CD14-positive monocyte (primary cell): ENCODE measurements at places on chromosomes 3 and 15. TPM values are rescaled to one million over a fixed set of nuclear protein-coding genes. Genes with fewer than 3 reads are reported as not detected.

DNA sequence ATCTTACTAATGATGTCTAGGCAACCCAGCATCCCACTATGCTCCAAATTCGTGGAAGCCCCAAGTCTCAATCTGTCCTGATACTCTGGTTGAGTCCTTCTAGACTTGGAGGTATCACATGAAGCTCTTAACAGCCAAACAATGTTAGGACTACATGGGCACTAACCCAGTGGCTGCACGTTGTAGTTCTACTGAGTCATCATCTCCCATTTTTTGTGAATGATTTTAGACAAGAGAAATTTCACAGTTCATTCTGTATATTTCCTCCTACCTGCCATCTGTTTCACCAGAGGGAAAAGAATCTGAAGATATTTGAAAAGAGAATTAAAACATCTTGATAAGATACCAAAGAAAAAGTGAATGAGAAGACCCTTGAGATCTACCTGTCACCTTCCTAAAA is 9.8 kb upstream of the WWTR1 start:
- no peak overlapping the region for H3K4me3 ChIP-seq
- H3K4me1 ChIP-seq, result no peaks in the 10 kb centered on the region
- no peak overlapping the region for H3K27ac ChIP-seq

GRCh38 chr3:9399746-9400145 is 2.3 kb downstream of the SETD5 start:
- DNase-seq, result no peak
- H3K27me3 ChIP-seq, result no peaks in the 10 kb centered on the region
- peaks cover 27% of the 10 kb centered on the region for H3K4me1 ChIP-seq
- H3K27ac ChIP-seq, result peak overlapping the region; percentile 99

GRCh38 chr3:81440661-81441060 is 320.8 kb downstream of the GBE1 start:
- no peak overlapping the region for H3K27ac ChIP-seq
- H3K27me3 ChIP-seq, result no peaks in the 10 kb centered on the region
- no peaks in the 10 kb centered on the region for H3K4me1 ChIP-seq
- no peak for DNase-seq

DNA sequence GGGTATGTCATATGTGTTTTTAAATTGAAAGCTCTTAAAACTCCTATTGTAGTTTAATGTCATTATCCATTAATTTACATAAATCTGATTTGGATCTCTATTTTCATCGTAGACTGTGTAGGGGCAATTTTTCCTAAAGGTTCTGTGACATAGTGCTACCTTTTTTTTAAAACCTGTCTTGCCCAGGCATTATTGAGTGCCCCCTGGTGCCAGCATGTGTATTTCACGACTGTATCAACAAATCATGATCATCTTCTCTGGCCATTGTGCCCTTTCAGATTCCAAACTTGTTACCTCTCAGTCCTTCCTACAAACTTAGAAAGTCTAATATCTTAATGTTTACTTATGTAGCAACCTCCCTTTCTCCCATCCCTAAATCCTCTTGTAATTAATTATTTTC is 97.2 kb upstream of the FLNB start:
- H3K4me3 ChIP-seq, result no peak overlapping the region
- H3K36me3 ChIP-seq, result peaks cover 87% of the 10 kb centered on the region
- DNase-seq, result no peak
- H3K27ac ChIP-seq, result no peak overlapping the region
- H3K27me3 ChIP-seq, result no peaks in the 10 kb centered on the region

- DNase-seq, result no peak
- H3K27me3 ChIP-seq, result no peaks in the 10 kb centered on the region
- H3K4me3 ChIP-seq, result no peak overlapping the region
- H3K27ac ChIP-seq, result no peak overlapping the region
Observed at GRCh38 chr15:99365242-99365641, 114.0 kb downstream of the LRRC28 start.

GRCh38 chr3:98778852-98779413 is 15.8 kb downstream of the ST3GAL6 start:
- H3K27ac ChIP-seq, result peak overlapping the region; percentile 94
- H3K4me1 ChIP-seq, result peaks cover 69% of the 10 kb centered on the region
- DNase-seq, result peak; percentile 94
- peak overlapping the region; percentile 49 for H3K4me3 ChIP-seq

DNA sequence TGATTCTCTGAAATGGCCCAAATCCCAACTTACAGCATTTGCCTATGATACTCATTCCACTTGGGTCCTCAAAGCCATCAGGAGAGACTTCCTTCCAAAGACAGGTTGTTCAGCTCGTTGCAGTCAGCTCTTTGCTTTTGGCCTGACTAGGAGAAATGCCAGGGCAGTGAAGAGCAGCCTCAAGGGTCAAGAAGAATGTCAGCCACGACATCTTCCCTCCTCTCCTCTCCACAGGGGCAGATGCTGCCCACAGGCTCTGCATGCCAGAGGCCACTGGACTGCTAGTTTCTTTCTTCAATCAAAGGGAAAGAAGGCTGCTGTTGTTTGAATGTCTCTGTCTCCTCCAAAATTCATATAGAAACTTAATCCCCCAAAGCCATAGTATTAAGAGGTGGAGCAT is 201.7 kb upstream of the PFN2 start:
- H3K36me3 ChIP-seq, result no peaks in the 10 kb centered on the region
- DNase-seq, result no peak
- no peak overlapping the region for H3K27ac ChIP-seq

DNA sequence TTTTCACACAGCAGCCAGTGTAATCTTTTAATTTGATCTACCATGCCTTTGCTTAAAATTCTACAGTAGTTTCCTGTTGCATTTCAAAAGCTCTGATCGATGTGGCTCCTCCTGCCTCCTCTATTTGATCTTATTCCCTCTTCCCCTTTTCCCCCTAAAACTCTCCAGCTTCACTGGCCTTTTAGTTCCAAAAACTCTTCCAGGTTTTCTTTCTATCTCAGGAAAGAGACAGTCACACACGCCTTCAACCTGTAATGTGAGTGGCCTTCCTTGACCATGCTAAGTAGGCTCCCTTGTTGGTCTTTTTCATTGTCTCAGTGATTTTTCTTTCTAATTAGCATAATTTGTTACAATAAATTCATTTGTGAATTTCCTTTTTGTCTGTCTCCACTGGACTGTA is 985 bp downstream of the TEX9 start:
- H3K27ac ChIP-seq, result no peak overlapping the region
- no peak for DNase-seq
- H3K36me3 ChIP-seq, result no peaks in the 10 kb centered on the region

- no peak overlapping the region for H3K27ac ChIP-seq
- no peaks in the 10 kb centered on the region for H3K4me1 ChIP-seq
- no peak for DNase-seq
- peaks cover 7% of the 10 kb centered on the region for H3K27me3 ChIP-seq
- H3K4me3 ChIP-seq, result no peak overlapping the region
Observed at GRCh38 chr3:73259291-73259690, 197.8 kb downstream of the EBLN2 start.

DNA sequence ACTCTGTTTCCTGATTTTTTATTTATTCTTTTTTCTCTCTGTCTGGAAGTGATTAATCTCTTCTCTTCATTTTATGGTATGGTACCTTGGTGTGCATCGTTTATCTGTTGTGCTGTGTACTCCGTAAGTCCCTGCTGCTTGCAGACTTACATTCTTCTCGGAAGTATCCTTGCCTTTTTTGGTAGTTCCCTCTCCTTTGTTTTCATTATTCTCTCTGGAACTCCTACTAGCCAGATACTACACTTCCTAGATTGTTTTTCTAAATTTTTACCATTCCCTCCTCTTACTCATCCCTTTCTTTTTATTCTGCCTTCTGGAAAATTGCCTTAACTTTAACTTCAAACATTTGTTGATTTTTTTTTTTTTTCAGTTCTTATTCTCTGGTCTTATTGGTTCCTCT is 27.2 kb downstream of the PIK3CA start:
- H3K27me3 ChIP-seq, result no peaks in the 10 kb centered on the region
- no peak overlapping the region for H3K27ac ChIP-seq
- H3K4me1 ChIP-seq, result no peaks in the 10 kb centered on the region
- no peaks in the 10 kb centered on the region for H3K36me3 ChIP-seq

GRCh38 chr3:20808864-20809263 is 622.9 kb upstream of the SGO1 start:
- H3K27me3 ChIP-seq, result no peaks in the 10 kb centered on the region
- H3K27ac ChIP-seq, result no peak overlapping the region
- H3K4me1 ChIP-seq, result no peaks in the 10 kb centered on the region

DNA sequence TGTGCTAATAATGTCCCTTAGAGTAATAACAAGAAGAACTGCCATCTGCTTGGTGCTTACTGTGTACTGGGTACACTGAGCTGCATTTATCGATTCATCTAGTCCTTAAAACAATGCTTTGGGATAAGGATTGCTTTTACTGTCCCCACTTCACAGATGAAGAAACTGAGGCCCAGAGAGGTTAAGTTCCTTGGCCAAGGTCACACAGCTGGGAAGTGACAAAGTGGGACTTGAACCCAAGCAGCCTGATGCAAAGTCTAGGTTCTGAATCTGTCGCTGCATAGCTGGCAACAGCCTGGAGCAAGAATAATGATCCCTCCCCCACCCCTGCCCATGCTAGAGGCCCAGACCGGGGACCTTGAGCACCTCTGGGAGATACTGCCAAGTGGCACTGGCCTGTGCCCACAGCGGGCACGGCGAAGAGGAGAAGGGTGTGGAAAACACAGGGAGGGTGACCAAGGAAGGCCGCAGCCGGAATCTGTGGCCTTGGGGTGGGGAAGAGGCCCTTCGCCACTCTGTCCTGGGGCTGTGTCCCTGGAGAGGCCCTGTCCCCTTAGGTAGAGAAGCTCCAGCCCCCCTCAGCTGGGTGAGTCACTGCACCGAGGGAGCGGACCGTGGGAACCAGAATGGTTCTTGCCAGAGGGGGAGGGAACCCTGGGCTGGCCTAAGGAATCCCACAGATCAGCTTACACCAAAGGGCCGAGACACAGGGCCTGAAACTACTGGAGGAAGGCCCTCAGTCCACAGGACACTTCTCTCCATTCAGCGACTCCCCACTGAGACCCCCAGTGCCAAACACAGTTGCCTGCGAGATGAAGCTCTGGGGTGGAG is 3.5 kb downstream of the PLXND1 start:
- H3K36me3 ChIP-seq, result no peaks in the 10 kb centered on the region
- peaks cover 92% of the 10 kb centered on the region for H3K4me1 ChIP-seq
- peaks cover 4% of the 10 kb centered on the region for H3K27me3 ChIP-seq

- H3K27me3 ChIP-seq, result peaks cover 22% of the 10 kb centered on the region
- DNase-seq, result no peak
- H3K27ac ChIP-seq, result no peak overlapping the region
- no peaks in the 10 kb centered on the region for H3K4me1 ChIP-seq
Observed at GRCh38 chr3:73621388-73621787, 3.4 kb downstream of the PDZRN3 start.

DNA sequence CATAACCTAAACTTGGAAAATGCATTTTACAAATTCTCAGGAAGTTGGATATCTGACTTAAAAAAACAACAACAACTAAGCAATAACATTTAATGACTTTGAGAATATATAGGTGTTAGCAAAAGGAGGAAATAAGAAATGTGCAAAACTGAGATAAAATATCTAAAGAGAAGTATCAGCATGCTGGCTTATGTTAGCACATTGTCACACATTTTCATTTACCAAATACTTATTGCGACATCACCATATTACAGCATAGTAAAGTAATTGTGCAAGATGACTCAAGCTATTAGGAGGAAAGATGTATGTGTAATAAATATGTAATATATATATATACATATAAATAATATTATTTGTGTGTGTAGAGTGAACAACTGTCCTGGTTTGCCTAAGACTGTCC is 9.2 kb downstream of the PTX3 start:
- peak; percentile 94 for DNase-seq
- peak overlapping the region; percentile 1 for H3K4me3 ChIP-seq
- no peaks in the 10 kb centered on the region for H3K27me3 ChIP-seq
- peak overlapping the region; percentile 52 for H3K27ac ChIP-seq
- H3K4me1 ChIP-seq, result peaks cover 41% of the 10 kb centered on the region
- H3K36me3 ChIP-seq, result peaks cover 2% of the 10 kb centered on the region

GRCh38 chr3:35141406-35141805 is 497.9 kb upstream of the ARPP21 start:
- no peaks in the 10 kb centered on the region for H3K4me1 ChIP-seq
- no peaks in the 10 kb centered on the region for H3K36me3 ChIP-seq
- no peak overlapping the region for H3K27ac ChIP-seq
- no peak overlapping the region for H3K4me3 ChIP-seq
- no peaks in the 10 kb centered on the region for H3K27me3 ChIP-seq

DNA sequence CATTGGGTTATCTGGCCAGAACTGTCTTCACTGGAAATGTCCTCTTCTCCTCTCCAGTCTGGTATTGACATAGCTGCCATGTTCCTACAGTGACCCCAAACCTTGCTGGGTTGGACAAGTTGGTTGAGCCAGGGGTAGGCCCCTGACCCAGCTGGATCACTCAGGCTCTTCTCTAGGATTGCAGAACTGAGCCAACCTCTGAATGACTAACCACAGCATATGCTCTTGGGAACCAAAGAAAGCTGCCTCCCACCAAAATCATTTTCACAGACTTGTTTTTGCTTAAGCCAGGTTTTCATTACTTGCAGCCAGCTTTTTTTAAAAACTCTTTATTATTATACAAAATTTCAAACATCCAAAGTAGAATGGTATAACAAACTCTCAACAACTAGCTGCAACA is 41.4 kb downstream of the FSIP1 start:
- H3K36me3 ChIP-seq, result no peaks in the 10 kb centered on the region
- H3K4me3 ChIP-seq, result no peak overlapping the region
- no peak overlapping the region for H3K27ac ChIP-seq
- no peaks in the 10 kb centered on the region for H3K4me1 ChIP-seq
- no peak for DNase-seq
- H3K27me3 ChIP-seq, result no peaks in the 10 kb centered on the region

DNA sequence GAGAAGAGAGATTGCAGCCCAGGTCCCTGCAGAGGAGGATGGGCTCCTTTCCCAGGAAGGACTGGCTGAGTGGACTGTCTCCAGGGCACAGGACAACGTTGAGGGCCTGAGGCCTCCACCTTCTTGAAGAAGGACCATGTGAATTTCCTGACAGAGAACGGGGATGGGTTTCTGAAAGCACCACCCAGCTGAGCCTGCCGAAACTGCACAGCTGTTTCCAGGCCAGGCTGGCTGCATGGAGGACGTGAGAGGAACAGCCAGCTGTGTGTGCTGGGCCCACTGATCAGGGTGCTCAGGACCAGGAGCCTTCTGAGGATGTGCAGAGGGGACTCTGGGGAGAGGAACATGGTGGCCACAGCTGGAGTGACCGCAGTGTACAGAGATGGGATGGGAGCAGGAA is 39.2 kb downstream of the HMCES start:
- H3K27me3 ChIP-seq, result no peaks in the 10 kb centered on the region
- H3K27ac ChIP-seq, result no peak overlapping the region
- no peak for DNase-seq

Gene AGBL1
- polyA plus RNA-seq, result not detected in 2 replicates

Gene FANCD2OS
- polyA plus RNA-seq, result not detected

Gene HAUS2
- polyA plus RNA-seq, result 15.9 TPM

Gene MESP2
- polyA plus RNA-seq, result not detected

Gene FAM3D
- polyA plus RNA-seq, result 1.9 TPM

Gene RGMA
- 0.35 and 0.55 TPM in 2 replicates for polyA plus RNA-seq

Gene CCDC54
- not detected in 2 replicates for polyA plus RNA-seq

Gene GOLGA6B
- polyA plus RNA-seq, result not detected

Gene MUSTN1
- 12.8 and 13.7 TPM in 2 replicates for polyA plus RNA-seq

Gene HMCES
- polyA plus RNA-seq, result 6.6 and 11.9 TPM in 2 replicates

Gene MNS1
- 0.29 TPM for polyA plus RNA-seq
